Activated T-cell treated with anti-CD3 and anti-CD28 coated beads for 24 hours (primary cell): ENCODE measurements at places on chromosomes 2 and 18.

DNA sequence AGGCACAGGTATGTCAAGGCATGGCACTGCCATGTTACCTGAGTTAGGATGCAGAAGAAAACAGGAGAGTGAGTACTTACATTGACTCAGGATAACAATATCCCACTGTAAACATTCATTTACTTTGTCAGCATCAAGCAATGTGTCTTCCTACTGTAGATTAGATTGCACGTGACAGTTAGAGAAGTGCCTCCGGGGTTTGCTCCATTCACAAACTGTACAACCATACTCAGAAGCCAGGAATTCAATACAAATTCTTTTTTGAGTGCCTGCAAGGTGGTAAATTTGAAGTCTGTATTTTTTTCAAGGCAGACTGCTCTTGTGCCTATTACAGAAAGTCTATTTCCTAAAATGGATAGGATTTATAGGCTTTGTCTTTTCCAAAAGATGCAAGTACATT is 34.1 kb downstream of the CDCA7 start:
- no peak for DNase-seq

GRCh38 chr18:74418023-74418422 is 39.1 kb downstream of the DIPK1C start:
- DNase-seq: no peak

DNA sequence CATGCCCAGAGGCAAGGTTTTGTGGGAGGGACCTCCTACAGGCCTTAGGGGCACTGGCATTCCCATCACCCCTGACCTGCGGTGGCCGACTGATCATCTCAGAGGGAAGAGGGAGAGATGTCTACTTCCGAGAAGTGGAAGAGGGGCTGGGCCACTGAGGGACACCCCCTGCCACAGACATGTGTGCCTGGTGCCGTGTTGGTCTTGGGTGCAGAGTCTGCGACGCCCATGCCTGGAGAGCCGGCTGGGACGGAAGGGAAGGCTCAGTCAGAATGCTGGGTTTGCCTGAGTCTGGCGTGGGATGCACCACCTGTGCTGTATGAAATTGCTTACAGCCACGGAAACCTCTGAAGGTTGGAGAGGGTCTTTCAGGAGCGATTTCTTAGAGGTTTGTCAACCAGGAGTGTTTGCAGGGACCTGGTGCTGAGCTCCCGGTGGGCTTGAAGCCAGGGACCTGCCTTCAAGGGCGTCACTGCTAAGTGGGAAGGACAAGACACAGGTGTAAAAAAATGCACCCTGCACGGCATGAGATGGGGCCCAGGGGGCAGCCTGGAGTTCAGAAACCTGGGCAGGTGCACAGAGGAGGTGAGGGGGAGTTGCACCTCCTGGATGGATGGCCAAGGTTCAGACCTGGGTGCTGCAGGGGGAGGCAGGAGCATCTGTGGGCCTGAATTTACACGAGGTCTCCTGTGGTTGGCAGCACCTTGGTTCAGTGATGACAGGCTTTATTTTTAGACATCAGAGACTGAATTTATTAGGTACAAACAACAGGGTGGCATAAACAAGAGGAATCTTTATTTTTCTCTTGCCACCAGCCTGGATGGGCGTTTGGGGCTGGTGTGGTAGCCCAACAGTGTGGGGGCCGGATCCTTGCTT is 100.3 kb downstream of the CTIF start:
- no peak for DNase-seq

- DNase-seq: no peak
Observed at GRCh38 chr2:228590681-228591080, 409.2 kb upstream of the SPHKAP start.

- no peak for DNase-seq
Observed at GRCh38 chr2:609881-610280, 67.3 kb downstream of the TMEM18 start.

GRCh38 chr2:109124982-109125592 is 3.9 kb upstream of the SH3RF3 start:
- no peak for DNase-seq

DNA sequence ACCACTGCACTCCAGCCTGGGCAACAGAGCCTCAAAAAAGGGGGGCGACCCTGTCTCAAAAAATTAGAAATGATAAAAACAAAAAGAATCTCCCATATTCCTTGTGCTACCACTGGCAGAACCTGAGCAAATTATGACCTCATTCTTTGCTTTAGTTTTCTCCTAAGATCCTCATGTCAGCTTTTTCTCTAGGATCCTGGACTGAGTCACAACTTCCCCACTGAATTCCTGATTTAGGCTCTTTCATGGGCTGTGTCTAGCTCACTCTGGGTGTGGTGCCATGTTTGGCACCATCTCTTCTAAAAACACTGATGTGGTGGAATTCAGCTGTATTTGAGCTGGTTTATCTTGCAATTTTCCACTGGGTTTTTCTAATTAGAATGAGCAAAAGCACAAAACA is 37.1 kb downstream of the EXOC6B start:
- no peak for DNase-seq

GRCh38 chr2:106638043-106638442 is 150.9 kb downstream of the CD8B2 start:
- DNase-seq: no peak

DNA sequence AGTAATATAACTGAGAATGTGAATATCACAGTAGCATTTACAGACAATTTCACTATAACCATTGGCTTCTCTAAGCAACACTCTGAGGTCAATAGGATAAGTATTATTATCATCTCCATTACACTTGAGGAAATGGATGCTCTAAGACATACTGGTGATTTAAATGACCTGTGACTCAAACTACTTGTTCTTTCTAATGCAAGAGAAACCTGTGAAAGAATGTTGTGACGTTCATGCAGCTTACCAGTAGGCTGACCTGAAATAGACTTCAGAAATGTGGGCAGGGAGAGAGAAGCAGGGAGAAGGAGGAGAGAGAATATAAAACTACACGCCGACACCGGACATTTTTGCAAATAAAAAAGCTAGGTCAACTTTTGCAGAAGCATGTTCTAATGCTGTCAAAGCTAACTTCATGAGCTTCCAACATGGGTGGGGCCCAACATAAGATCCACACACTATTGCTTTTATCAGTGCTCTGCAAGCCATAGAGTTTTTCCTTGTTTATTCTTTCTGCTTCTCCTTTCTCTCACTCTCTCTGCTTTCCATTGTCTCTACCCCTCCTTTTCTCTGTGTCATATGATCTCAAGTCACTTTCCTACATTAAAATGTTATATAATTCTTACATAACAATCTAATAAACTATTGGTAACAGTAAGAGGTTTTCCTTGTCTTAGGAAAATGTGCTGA is 217.6 kb upstream of the FN1 start:
- no peak for DNase-seq

- DNase-seq: no peak
Observed at GRCh38 chr18:6330786-6331185, 83.9 kb downstream of the L3MBTL4 start.

DNA sequence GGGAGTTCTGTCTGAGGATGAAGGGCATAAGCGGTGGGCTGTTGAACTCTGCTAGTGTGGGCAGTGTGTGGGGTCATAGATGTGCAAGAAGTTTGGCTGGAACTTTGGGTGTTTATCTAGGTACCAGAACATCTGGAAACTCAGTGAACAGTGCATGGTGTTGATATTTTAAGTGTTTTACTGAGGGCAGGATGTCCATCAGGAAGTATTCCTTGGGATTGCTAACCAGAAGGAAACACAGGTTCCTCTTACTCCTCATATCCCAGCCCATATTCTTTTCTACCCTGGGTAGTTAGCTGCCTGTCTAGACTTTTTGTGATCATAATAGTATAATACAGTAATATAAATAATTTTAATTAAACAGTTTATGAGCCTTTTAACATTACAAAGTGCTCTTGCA is 15.5 kb downstream of the BABAM2 start:
- DNase-seq: no peak

GRCh38 chr2:67215214-67216055 is 181.7 kb upstream of the ETAA1 start:
- DNase-seq: no peak

DNA sequence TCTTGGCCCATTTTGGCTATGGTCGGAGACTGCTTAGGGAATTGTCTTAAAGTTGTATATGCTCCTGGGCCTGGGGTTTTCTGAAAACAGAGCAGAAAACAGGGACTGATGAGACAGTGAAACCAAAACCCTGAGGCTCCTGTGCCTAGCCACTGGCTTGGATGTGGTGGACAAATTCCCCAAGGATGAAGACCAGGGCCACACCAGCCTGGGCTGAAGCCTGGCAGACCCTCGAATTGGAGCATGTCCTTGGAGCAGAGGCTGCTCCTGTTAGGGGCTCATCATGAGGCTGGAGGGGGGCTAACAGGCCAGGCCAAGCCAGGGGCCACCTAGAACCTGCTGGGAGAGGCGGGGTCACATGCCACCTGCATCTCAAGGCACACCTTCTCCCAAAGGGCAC is 68.1 kb downstream of the STPG4 start:
- DNase-seq: no peak

- DNase-seq: no peak
Observed at GRCh38 chr2:240635121-240635997, 10.1 kb downstream of the GPR35 start.

GRCh38 chr2:69741575-69742321 is at the start of gene ANXA4:
ANXA4 (plus strand) TSS chr2:69742134; CDS start chr2:69781566, 39,432 bp downstream.
- DNase-seq: peak; percentile 61

- no peak for DNase-seq
Observed at GRCh38 chr2:28616396-28616999, 120.6 kb downstream of the PLB1 start.

GRCh38 chr2:40719414-40719813 is 267.5 kb upstream of the SLC8A1 start:
- DNase-seq: no peak

GRCh38 chr18:79944746-79945117 is 6.7 kb downstream of the SLC66A2 start:
- DNase-seq: no peak

GRCh38 chr2:153156743-153157142 is 321.8 kb downstream of the RPRM start:
- DNase-seq: no peak

GRCh38 chr18:8777846-8778245 is 72.5 kb downstream of the MTCL1 start:
- no peak for DNase-seq

DNA sequence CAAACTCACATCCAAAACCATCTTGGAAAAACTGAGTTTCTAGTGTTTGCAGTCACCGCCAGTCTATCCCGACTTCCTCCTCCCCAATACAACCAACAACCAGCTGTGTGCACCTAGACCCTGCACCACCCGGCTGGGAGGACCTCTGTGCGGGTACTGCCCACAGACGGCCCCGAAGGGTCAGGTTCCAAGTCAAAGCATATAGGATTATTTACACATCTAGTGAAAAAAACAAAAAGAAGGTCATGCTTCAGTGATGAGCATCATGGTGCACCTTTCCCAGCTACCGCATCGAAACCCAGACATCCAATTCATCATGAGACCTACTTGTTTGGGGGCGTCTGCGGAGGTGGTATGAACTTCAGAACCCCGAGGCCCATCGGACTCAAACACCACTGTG is 124.8 kb downstream of the ZNF516 start:
- no peak for DNase-seq
